T-helper 1 cell (primary cell): ENCODE measurements at places on chromosomes 13 and 19.

DNA sequence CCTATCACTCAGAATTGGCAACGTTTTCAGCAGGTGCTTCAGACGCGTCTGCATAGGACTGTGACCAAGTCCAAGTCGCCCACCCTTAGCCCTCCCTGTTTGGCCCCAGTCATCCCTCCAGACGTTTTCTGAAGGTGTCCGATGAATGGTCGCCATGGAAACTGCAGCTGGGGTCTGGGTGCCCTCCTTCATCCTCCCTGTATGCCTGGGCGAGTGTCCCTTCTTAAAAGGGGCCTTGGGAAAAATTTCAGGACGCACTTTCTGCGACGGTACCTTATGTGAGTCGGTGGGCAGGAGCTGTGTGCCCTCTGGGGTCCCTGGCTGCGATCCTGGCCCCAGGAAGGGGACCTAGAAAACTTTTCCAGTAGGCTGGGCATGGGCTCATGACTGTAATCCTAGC, 25.1 kb downstream of the MAN2B1 start:
- DNase-seq: no peak

DNA sequence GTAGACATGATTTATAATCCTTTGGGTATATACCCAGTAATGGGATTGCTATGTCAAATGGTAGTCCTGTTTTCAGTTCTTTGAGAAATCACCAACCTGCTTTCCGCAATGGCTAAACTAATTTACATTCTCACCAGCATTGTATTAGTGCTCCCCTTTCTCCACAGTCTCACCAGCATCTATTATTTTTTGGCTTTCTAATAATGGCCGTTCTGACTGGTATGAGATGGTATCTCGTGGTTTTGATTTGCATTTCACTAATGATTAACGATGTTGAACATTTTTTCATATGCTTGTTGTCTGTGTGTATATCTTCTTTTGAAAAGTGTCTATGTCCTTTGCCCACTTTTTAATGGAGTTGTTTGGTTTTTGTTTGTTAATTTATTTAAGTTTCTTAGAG, 165.1 kb downstream of the PDS5B start:
- no peak for DNase-seq

GRCh38 chr13:36057041-36057440, 74.1 kb downstream of the DCLK1 start:
- no peak for DNase-seq

GRCh38 chr19:43809762-43810696, 7.8 kb upstream of the LYPD5 start:
- DNase-seq: no peak

- no peak for DNase-seq
Observed at GRCh38 chr19:34171539-34171876, 796 bp upstream of the LSM14A start.

DNA sequence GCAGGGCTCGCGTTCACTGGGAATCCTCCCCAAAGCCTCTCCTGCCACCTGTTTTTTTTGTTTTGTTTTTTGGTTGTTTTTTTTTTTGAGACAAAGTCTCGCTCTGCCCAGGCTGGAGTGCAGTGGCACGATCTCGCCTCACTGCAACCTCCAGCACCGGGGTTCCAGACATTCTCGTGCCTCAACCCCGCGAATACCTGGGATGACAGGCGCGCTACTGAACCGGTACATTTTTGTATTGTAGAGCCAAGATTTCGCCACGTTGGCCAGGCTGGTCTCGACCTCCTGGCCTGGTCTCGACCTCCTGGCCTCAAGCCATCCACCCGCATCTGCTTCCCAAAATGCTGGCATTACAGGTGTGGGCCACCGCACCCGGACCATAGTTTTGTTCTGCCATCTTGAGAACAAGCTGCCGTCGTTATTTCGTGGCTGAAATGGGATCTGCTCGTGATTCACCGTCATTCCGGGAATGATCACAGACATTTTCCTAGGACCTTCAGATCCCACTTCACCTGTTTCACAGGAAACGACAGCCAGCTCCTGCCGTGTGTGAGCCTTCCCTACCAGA, 46.8 kb downstream of the OXGR1 start:
- DNase-seq: no peak

DNA sequence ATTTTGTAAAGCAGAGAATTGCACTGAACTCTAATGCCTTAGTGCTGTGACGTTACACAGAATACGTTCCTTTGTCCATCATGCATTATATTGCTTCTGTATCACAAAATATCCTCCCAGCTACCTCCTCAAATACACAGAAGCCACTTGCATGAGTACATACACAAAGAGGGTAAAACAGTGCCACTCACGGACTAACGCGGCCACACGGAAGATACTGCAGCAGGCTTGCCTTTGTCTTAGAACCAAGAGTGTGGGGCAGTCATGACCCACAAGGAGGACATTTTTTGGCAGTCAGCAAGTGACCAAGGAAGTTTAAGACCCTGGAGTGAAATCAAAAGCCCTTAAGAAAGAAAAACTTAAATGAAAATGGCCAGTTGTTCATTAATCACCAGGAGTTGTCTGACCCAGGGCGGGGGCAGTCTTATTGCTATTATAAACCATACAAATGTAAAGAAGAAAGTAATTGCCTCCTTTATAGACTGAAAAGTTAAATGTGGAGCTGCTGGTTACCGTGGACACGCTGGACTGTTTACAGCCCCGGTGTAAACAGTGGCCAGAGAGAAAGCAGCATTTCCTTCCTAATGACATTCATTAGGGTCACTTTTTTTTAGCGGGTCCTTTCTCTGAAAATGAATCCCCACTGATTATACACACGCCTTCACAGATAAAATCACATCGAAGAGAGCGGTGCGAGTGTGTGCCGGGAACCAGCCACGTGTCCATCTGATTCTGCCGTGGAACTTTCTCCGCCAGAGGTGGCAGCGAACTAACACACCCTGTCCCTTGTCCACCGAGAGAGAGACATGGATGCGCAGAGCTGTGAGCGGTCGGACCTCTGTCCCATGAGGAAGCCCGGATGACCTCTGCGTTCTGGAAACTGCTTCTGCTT, 66.8 kb downstream of the SOX1 start:
- DNase-seq: no peak

DNA sequence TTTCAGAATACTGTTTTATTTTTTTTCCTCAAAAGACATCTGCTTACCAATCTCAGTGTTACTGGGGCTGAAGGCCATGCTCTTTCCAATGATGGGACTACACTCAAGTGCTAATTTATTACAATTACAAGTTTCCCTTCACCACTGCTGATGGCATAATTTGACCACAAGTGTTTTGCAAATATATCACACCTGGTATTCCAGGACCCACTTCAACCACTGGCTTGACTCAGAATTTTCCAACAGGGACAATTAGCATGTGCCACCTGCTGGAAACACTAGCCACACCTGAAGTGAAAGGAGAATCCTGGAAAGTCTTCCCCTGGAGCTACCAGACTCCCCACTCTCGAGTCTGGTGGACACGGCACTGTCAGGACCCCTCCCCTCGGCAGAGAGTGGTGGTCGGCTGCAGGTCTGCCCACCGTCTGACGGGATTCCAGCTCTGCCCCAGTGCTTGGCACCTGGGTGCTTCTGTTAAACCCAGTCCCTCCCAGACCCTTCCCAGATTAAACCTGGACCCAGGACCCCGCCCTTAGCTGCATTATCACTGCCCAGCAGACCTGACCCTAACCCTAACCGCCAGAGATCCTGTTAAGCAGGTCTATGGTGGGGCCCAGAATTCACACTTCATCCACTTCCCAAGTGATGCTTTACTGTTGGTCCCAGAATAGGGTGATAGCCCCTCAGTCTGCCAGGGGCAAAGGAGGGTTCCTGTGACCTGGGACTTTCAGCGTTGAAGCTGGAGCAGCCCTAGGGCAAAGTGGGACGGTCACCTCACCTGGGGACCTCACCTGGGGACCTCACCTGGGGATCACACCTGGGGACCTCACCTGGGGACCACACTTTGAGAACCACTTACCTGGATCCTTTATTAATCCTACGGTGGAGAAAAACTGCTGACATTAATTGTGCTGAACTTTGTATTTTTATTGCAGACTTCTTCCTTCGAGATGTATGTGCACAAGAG, 17.6 kb upstream of the RASA3 start:
- DNase-seq: no peak

DNA sequence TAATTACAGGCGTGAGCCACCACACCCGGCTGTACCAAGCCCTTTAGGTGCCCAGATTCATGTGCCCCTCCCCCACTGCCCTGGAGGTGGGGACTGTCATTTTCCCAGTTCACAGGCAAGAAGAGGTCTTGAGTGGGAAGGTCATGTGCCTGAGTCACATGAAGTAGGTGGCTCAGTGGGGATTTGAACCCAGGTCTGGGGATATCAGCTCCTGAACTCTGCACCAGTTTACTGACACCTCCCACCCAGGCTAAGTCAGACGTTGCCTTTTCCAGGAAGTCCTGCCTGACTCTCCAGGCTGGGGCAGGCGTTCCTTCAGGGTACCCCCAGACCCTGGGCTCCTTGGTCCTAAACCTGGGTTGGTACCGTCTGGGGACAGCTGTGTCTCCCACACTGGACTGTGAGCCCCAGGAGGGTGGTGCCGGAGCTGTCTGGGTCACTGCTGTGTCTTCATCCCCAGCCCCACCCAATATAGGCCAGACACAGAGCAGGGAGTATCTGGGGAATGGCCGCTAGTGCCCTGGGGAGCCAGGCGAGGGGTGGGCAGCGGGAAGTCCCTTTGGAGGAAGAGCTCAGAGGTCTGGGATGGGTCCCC, 8.6 kb downstream of the VASP start:
- no peak for DNase-seq

DNA sequence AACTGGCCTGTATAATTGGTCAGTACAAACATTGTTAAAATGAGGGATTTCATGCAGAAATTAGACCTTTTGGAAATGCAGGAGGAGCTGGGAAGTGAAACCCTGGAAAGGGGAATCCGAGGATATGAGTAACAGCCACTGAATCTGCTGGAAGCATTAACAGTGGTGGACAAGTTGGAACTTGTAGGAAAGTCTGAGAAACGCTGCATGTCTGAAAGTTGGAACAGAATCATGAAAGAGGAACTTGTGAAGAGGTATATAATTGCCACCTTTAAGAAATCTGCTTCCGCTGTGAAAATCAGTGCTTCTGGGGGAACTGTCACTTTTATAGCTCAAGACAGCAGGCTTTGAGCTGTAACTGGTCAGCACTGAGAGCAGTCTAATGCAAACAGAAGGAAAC, 716.5 kb upstream of the PRR20A start:
- DNase-seq: no peak

GRCh38 chr19:30070968-30071632, 129.1 kb downstream of the URI1 start:
- DNase-seq: no peak

- no peak for DNase-seq
Observed at GRCh38 chr13:23427881-23428528, 5.5 kb downstream of the SACS start.

- DNase-seq: no peak
Observed at GRCh38 chr13:25253702-25254101, 33.6 kb downstream of the MTMR6 start.

DNA sequence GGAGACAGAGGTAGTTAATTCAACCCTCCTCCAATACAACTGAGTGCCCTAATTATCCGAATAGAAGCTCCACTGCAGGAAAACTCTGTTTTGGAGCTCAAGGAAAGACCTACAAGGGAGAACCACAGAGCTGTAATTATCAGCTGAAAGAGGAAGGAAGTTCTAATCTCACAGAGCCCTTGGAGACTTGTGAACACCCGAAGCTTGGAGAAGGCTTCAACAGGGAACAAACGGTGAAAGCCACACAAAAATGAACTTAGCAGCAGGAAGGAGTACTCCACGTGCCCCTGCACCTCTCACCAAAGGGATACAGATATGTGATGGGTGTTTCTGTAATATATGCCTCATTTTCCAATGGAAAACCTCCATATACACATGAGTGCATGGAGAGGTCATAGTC, 61.1 kb downstream of the IRS2 start:
- DNase-seq: no peak

- DNase-seq: no peak
Observed at GRCh38 chr13:111541752-111542529, 221.5 kb downstream of the TEX29 start.

- DNase-seq: no peak
Observed at GRCh38 chr19:50551715-50552187, 16.5 kb downstream of the LRRC4B start.

DNA sequence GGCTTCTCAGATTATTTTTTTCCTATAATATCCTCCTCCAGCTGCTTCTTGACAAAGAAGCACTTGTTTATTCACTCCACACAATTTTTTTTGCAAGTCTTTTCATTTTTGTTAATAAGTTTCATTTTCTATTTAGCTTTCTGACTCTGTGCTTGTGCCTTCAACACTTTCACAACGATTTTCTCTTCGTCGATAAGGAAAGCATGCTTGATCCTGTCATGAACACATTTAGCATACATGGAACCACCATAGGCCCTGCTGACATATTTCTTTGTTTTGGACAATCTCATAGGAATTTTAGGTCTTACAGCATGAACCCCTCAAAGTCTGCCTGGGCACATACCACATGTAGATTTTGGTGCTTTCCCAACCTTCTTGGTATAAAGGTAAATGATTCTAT, 346.0 kb downstream of the KCNRG start:
- DNase-seq: no peak

- DNase-seq: no peak
Observed at GRCh38 chr13:93672996-93673395, 446.4 kb downstream of the GPC6 start.

- peak; percentile 19 for DNase-seq
Observed at GRCh38 chr13:48412881-48413351, at the start of gene LPAR6. TSS of gene LPAR6 (minus strand) at chr13:48413113. CDS start at chr13:48412423, 690 bp downstream.

GRCh38 chr13:20024702-20025101, 66.2 kb downstream of the ZMYM2 start:
- no peak for DNase-seq

GRCh38 chr13:112812306-112813055, 122.6 kb downstream of the ATP11A start:
- DNase-seq: no peak

- no peak for DNase-seq
Observed at GRCh38 chr19:50510121-50510670, 795 bp downstream of the JOSD2 start.

GRCh38 chr19:33349319-33350289, 23.9 kb upstream of the CEBPG start:
- no peak for DNase-seq
